ENCODE measurements at places on chromosomes 3 and 15.

DNA sequence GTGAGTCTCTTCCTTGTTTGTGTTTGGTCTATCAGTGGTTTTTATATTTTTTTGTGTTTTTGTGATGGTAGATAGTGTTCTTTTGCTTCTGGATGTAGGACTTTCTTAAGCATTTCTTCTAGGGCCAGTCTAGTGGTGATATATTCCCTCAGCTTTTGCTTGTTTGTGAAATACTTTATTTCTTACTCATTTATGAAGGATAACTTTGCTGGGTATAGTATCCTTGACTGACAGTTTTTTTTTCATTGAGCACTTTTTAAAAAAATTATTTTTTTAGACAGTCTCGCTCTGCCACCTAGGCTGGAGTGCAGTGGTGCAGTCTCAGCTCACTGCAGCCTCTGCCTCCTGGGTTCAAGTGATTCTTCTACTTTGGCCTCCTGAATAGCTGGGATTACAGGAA, 41.9 kb downstream of the NCK1 start:
- DNase-seq = no peak

- no peak for DNase-seq
These were observed 43.8 kb downstream of the OSBPL10 start for GRCh38 chr3:31937225-31937624.

GRCh38 chr3:33132019-33132360, 18.2 kb downstream of the CRTAP start:
- DNase-seq = no peak

- DNase-seq = no peak
These were observed 46.4 kb downstream of the C2CD4B start for GRCh38 chr15:62118520-62119226.

- DNase-seq = no peak
These were observed 103.6 kb upstream of the TBL1XR1 start for GRCh38 chr3:177300842-177301241.

DNA sequence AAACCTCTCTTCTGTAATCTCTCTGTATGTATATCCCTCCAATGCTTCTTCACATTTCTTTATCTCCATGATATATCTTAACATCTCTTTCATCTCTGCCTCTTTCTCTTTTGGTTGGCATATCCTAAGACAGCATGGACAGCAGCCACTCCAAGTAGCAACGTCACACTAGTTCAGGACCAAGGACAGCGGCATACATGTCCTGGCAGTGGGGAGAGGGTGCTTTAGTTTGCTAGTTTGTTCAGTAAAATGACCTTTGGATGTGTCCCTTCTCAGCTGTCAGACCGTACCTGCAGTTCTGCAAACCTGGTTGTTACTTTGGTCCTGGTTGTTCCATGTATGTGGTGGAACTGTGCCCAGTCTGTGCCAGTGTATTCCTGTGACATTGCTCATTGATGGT, 225.6 kb upstream of the ROPN1 start:
- DNase-seq = peak; percentile 42

- no peak for DNase-seq
These were observed 993 bp downstream of the PLCL2 start for GRCh38 chr3:16885593-16886302.

DNA sequence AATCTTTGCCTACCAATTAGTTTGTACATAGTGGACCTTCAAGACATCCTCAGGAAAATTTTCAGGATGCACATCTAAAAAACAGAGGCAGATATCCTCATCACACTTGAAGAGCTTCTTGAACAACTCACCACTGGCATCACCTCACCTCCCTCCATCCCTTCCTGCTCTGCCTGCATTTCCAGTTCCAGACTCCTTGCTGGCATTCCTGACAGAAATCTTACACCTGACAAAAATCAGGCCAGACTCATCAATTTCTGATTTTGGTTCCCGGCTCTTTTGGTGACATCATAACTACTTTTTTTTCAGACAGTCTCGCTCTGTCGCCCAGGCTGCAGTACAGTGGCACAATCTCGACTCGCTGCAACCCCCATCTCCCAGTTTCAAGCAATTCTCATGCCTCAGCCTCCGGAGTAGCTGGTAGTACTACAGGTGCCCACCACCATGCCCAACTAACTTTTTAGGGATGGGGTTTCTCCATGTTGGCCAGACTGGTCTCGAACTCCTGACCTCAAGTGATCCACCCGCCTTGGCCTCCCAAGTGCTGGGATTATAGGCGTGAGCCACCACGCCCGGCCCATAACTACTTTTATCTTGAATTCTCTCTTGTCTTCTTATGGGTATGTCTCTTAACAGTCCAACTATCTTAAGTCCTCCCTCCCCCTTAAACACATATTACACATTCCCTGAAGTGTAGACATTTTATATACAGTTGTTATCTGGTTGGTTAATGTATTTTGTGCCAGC, 216.6 kb upstream of the IL12A start:
- no peak for DNase-seq

DNA sequence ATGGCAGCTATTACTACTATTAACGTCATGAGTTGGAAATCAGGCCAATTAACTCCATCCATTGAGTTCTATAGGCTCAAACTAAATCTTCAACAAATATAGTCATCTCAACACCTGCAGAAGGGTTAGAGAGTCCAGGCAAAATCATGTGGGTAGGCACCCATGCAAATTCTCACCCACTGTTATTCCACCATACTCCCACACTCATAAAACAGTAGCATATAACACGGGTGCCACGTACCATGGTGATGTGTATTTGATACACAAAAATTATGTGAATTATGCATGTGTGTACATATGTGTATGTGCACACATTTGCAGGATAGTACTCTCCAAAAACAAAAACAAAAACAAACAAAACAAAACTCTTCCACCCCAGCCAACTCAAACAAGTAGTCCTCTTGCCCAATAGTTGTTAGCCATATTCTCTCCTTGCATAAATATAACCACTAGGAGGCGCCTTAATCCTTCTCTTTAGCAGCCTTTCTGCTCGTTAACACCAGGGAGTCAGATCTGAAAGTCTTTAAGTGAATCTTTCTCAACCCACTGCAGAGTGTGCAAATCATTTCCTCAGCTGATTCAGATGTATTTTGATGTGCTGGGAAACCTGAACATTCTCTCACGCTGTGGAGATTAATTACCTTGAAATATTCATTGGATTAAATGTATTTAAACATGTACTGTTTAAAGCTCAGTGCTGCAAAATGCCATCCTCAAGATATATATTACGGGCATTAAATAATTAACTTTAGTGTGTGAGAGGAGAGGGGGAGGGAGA, 38.0 kb upstream of the COPB2 start:
- DNase-seq = peak; percentile 40

DNA sequence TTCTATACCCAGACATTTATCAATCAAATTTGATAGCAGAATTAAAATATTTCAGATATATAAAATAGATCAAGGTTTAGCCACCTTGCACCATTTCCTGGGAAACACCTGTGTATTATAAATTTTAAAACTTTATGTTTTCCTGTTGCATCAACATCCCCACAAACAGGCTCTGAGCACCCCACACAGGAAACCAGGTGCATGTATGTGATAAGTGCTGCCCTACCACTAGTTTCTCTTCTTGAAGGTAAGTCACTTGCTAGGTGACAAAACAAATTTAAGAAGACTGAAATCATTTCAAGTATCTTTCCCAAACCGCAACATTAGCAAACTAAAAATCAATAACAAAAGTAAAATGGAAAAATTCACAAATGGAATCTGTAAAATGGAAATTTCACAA, 496.1 kb upstream of the CCDC54 start:
- no peak for DNase-seq

- DNase-seq = no peak
These were observed 1295.9 kb downstream of the ZPLD1 start for GRCh38 chr3:103730744-103731143.

- DNase-seq = peak; percentile 48
These were observed 539.5 kb upstream of the AGTR1 start for GRCh38 chr3:148158210-148158609.

DNA sequence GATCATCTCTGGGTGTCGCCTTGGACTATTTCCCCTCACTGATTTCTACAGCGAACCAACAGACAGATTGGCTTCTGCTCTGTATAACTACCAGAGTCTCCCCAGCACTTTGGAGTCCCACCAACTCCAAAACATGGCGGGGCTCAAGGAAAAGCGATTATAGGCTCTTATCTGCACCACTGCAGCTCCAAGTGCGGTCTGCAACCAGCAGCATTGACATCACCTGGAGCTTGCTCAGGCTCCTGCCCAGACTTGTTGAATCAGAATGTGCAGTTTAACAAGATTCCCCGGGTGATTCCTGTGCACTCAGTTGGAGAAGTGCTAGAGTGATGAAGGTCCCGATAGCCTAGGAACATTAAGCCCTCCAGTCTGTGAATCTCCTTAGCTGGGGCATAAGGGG, 9.0 kb downstream of the CCK start:
- no peak for DNase-seq

DNA sequence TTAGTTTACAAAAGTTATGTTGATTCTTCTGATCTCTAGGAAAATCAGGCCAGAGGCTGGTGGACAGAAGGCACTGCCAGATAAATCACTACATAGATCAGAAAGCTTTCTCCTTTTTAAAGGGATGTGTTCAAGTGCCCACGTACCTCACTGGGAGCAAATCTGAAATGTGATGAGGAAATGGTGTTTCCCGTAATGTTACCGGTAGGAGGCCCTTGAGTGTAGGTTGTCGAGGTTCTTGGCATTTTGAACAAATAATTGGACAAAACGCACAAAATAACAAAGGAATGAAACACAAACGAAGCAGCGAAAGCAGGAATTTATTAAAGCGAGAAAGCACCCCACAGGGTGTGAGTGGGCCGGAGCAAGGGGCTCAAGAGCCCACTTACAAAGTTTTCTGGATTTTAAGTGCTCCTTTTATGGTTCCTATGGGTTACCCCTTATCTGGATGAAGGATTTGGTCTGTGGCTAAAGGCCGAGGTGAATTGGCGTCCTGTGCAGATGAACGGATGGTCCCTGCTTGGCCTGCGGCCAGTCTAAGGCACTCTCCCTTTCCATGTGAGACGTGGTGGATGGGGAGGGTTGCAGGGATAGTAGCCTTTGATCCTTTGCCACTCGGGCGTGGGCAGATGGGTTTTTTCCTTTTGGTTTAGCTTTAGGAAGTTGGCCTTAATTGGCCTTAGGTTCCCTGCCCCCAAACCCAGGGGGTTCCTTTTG, 1.0 kb downstream of the SNX1 start:
- no peak for DNase-seq

DNA sequence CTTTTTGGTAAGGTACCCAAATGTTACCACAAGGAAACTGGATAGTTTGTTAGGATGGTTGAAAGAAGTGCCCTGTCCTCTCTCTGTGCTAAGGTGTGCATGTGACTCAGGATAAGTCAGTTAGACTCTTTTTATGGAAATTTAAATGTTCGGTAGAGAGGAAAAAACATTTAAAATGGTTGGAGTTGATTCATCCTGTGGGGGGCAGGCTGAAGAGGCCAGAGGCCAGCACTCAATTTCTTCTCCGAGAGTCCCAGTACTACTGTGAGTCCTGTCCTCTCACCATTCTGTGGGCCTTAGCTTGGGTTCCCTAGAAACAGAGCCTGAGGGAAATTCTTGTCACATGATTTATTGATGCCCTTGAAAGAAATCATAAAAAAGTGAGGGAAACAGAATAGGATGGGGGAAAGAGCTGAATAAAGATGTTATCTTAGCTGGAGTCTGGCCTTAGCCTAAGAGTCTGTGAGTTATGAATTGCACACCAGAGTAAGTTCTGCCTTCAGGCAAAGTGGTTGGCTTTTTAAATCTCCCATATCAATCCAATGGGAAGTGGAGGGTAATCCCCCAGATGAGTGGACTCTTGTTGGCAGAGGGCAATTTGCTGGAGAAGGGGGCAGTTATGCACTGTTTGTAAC, 106.5 kb upstream of the GALNT15 start:
- no peak for DNase-seq

DNA sequence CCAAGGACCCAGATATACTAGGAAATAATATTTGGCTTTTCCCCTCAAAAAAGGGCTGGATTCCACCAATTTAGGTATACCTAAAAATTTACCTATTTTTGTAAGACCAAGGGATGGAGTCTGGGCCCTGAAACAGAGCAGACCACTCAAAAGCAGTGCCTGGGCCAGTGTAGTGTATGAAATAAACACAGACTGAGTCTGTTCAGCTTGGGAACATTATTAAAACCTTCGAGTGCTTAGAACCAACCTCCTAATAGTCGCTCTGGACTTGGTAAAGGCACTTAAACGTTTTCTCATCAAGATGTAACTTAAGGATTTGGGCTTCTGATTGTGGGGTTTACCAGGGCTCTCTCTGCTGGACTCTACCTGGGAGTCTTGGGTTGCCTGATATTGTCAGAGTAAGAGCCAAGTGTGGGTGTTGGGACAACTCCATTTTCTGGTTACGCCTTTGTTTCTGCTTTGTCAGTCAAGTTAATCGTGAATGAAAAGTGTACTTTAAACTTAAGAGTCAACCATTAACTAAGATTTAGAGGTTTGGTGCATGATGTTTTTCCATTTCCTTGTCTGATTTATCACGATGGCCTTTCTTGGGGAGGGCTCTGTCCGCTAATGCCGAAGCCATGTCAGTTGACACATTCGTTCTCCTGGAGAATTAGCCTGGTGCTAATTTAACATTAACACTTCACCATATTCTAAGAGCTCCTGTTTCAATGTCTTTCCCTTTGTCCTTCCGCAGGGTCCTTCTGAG, 221.0 kb upstream of the TPM1 start:
- no peak for DNase-seq

- DNase-seq = no peak
These were observed 86.8 kb upstream of the NR2F2 start for GRCh38 chr15:96243701-96244100.

GRCh38 chr3:53718462-53718861, 127.8 kb downstream of the CHDH start:
- no peak for DNase-seq

DNA sequence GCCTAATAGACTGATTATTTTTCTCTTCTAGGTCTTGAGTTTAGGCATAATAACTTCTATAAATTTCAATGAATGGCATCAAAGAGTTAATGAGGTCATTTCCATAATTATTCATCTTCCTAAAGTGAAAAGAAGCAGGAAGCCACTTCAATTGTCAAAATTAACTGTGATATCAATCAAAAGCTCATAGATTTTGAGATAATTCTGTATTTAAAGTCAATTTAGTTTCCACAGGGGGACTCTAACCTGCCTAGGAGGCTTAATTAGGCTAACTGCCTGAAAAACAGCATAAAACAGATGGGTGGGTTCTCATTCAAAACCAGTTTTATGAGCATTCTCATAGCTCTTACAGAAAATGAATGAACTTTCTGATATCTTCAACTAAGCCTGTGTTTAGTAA, 177.8 kb downstream of the OTOL1 start:
- no peak for DNase-seq
